ENCODE measurements at places on chromosomes 2 and 18.

- no peak for DNase-seq
These were observed 254.0 kb downstream of the CALCRL start for GRCh38 chr2:187194049-187194448.

GRCh38 chr2:88188748-88189147 is 18.6 kb downstream of the THNSL2 start:
- no peak for DNase-seq

DNA sequence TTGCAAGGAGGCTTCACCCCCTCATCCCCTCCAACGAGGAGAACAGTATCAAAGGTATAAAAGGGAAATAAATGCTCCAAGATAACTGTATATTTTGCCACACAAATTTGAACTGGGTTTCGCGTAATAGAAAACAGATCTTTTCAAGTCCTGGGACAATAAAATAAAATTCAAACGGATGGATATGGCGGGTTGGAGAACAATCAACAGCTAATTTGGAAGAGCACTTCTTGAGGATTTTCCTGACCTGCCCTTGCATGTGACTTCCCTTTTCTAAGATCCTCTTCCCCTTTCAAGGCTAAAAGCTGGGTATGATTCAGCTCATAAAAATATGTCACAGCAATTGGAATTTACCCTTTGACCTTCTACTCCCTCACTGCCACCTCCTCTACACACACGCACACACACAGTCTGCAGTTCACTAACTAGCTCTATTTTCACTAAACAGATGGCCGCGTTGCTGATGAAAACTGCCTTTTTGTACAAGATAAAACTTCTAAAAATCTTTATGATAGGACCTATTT is 386.9 kb downstream of the FIGN start:
- no peak for DNase-seq

DNA sequence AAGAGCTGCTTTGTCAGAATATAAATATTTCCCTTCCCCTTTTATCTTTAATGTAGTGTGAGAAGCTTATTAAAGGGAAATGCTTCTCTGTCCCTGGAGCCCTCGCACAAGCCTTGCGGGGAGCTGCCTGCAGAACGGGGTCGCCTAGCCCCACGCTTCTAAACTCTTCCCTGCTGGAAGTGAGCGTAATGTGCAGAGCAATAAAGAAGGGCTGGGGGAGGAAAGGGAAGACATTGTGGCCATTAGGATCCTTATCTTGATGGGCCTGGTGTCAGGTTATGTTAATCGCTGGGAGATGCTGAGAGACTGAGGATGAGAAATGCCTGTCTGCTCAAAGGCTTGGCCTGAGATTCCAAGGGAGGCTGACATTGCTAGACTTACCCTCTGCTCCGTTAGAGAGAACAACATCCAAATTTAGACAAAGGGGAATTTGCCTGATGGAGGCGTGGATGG is 18.9 kb upstream of the FZD7 start:
- DNase-seq = no peak

DNA sequence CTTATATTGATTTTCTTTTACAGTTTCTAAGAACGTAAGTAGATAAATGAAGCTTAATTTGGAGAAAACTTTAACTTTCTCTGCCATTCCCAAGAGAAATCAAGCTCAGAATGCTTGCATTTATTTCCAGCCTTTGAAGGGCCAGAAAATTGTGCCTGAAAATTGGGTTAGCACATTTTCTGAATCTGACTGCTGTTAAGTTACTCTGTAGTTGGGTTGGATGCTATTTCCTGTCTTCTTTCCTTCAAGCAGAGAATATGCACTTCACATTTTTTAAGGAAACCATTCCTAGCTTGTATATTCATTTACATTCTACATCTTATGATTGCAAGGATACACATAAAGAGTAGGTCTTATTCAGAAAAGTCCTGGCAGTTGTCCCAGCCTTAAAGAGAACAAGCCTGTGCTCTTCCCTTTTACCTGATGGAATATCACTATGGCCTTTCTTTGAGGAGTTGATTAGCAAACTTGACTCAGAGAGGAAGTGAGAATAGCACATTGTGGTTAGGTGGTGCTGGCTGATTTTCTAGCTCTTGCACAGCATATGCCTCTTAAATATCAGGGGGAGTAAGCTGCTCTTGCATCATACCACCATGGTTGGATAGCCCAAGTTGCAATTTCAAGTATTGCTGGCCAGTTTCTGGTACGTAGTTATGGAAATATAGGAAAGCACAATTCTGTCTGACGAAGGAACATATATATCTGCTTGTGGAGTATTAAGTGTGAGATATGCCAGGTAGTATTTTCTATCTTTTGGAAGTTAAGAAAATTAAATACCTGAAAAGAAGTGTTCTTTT is 133.7 kb downstream of the COMMD1 start:
- no peak for DNase-seq

- DNase-seq = no peak
These were observed 21.8 kb downstream of the PDE1A start for GRCh38 chr2:182404975-182405561.

DNA sequence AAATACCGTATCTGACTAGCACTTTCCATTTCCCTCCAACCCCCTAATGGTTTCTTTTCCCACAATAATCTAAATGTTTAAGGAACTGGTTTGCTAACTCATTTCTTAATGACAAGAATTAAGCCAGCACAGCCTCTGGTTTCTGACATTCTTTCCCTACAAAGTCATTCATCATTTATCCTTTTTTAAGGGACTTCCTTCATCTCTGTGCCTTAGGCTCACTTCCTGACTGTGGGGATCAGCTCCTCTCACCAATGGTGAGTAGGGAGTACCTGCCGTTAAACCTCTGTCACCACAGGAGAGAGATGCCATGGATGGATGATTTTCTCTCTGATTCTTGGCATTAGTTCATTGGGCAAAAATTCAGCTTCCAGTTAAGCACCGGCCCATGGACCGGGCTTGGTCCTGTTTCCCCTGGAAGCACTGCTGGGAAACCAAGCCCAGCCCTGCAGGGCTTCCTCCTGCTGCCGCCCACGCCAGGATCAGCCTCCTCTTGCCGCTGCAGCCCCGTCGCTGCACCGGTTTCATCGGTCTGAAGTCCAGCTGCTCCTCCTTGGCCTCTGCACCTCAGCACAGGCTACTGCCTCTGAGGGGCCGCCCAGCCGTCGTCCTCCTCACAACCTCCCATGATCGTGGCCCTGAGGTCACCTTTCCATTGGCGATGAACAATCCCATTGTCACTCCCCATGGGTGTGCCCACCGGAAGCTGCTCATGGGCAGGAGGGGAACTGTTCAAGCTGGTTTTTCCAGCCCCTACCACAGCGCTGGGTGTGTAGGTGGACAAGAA is 64.0 kb upstream of the ZNF516 start:
- DNase-seq = no peak

DNA sequence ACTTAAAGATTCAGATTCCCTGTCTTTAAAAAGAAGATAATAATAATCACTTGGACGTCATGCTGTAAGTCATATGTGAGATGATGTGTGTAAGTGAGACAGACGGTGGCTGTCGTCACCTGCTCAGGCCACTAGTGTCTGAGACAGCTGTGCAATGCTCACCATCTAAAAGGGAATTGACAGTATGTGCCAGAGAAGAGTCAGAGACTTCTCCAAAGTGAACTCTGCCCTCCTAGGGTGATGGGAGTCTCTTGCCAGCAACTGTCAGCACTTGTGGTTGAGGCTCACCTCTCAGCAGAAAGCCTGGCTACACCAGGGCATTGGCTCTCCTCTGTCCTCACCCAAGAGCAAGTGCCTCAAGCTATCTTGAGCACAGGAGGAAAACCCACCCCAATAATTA is 131.6 kb upstream of the DNAJC10 start:
- DNase-seq = no peak

GRCh38 chr18:6558446-6559156 is 143.9 kb upstream of the L3MBTL4 start:
- no peak for DNase-seq

DNA sequence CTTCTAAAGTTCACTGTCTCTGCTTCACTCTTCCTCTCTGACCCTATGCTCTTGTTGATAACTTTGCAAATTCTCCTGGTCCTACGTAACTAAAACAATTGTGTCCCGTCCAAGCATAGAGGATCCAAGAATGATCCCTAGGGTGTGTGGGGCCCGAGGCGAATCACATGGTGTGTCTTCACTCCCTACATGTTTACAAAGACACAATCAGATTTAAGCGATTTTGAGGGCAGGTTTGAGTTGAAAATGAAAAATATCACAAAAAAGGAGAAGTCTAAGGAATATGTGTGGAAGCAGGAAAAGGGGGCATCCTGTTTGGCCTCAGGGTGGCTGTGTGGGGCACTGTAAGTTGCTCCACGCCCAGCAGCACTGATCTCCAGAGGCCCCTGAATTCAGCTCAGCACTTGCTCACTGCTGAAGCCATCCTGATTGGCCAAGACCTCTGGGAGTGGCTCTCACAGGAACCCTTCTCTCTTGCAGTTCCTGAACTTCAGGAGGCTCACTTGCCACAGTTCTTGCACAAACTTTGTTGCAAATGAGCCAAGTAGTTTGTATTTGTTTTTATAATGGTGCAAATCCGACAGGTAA is 363.6 kb downstream of the ZNF521 start:
- no peak for DNase-seq

- DNase-seq = no peak
These were observed 50.7 kb downstream of the ATIC start for GRCh38 chr2:215362562-215362904.

DNA sequence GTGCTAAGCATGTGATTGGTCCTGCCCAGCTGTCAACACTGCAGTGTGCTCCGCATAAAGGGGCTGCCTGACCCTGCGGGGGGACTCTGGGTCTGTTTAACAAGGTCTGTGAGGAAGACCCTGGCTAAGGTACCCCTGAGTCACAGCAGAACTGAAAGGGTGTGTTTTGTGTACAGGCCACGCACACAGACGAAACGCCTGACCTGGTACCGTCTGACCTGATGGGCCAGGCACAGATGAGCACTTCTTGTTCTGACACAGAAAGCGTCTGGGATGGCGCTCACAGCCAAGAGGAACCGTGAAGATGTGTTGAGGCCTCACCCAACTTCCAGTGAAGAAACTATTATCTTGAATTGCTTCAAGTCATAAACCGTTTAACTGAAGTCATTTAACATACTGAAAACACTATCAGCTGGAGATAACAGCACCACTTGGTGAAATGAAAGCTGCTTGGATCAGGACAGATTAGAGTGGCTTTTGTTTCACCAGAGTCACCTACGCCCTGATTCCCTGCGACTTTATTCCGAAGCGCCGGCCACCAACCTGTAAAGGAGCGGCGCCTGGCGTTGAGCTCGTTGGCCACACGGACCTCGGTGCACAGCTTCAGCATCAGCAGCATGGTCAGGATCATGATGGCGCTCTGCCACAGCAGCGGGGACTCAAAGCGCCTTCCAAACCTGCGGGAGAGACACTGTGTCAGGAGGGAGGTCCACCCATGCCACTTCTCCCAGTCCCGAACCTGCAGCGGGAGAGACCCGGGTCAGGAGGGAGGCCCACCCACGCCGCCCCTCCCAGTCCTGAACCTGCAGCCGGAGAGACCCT is 8.5 kb downstream of the SLC66A2 start:
- DNase-seq = no peak

DNA sequence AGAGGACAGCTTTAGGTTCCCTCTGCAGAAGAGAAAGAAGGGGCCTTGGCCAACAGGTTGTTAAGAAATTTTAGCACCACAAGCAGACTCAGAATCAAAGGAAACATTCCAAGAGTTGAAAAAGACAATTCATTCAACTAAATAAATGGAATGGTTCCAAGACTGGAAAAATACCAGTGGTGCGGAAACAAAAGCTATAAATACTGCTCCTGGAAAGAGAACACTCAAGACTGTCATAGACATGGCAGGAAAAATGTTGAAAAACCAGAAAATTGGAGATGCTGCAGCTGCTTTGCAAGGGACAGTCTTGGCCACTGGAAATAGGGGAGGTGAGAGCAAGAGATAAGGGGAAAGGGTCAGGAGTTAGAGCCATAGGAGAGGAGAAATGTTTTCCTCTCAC is 312.7 kb upstream of the CYRIA start:
- DNase-seq = no peak

DNA sequence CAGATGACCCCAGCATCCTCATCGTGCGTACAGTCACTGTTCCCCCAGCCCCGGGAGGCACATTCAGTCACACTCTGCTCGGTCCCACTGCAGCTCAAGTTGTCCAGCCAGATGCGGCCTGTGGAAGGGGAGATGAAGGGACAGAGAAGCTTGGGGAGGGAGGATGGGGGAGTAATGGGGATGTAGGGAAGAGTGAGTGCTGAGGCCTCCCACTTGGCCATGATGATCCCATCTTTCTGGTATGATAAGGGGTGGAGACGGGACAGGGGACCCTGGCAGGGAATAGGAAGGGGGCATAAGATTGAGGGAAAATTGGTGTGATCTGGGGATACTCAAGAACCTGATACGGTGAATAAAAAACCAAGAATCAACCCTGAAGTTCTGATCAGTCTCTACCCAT is 3.5 kb downstream of the LOXL3 start:
- no peak for DNase-seq

- no peak for DNase-seq
These were observed 310.7 kb upstream of the EPAS1 start for GRCh38 chr2:45986509-45986908.

DNA sequence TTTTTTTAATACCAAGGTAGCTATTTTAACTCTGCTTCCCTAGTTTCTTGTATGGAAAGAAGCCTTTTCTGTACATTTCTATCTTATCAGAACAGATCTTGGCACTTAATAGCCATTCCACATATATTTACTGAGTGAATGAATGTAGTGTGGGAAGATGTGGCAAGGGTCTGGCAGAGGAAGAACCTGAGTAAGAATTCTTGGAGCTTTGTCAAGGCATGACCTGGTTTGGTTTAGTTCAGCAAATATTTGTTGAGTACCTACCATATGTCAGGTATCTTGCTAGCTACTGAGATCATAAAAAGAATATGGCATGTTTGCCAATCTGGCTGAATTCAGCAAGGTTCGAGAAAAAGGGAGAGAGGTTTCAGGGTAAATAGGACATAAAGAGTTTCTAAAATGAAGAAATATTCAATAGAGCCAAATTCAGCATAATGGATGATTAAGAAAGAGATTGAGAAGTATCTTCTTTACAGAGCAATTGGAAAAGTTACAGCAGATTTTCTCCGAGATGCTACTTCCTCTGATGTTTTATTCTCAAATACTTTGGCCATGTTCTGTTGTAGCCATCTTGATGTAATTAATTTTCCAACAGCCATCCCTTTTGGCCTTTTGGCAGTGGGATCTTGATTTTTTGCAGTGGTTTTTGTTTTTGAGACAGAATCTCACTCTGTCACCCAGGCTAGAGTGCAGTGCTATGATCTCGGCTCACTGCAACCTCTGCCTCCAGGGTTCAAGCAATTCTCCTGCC is 21.7 kb upstream of the MEP1B start:
- peak; percentile 37 for DNase-seq

- DNase-seq = no peak
These were observed 74.6 kb upstream of the FOSL2 start for GRCh38 chr2:28318023-28318422.

DNA sequence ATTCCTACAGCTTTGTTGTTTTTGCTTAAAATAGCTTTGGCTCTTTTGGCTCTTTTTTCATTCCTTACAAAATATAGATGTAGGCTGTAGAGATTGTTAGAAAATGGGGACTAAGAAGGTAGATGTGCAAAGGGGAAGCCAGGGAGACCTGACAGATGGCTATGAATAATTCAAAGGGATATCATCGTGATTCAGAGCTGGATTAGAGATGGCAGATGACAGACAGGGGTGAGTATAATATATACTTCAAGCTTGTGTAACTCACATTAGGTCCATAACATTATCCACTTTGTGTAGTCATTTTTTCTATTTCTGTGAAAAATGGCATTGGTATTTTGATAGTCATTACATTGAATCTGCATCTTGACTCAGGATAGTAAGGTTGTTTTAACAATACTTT is 422.9 kb upstream of the ST6GAL2 start:
- peak; percentile 91 for DNase-seq

GRCh38 chr2:48050711-48051110 is 144.4 kb upstream of the FBXO11 start:
- DNase-seq = no peak

GRCh38 chr2:52368141-52368540 is 1336.2 kb upstream of the NRXN1 start:
- no peak for DNase-seq
